Lower lobe of right lung (tissue), 2 donors: ENCODE measurements at places on chromosomes 6 and 20. TPM values are rescaled to one million over a fixed set of nuclear protein-coding genes. Genes with fewer than 3 reads are reported as not detected.

Gene RSPO3
- total RNA-seq: 8.0 TPM

Gene MAS1
- not detected for total RNA-seq

Gene HLA-DQA1
- 144 TPM for total RNA-seq

Gene ACTL10
- 1.3 TPM for total RNA-seq

Gene CLPSL2
- not detected for total RNA-seq

Gene LY6G6F
- 0.97 TPM for total RNA-seq

Gene PLEKHG1
- 20.4 TPM for total RNA-seq

Gene SNX5
- total RNA-seq: 102 TPM

Gene NMBR
- not detected for total RNA-seq

Gene METTL24
- total RNA-seq: 2.8 TPM

Gene TRIM31
- 0.62 TPM for total RNA-seq
